ENCODE measurements at places on chromosomes 4 and X. TPM values are rescaled to one million over a fixed set of nuclear protein-coding genes. Genes with fewer than 3 reads are reported as not detected.

- no peak for DNase-seq
These were observed 102.2 kb downstream of the FRMPD4 start for GRCh38 chrX:12240491-12240890.

GRCh38 chr4:154818230-154818629 lies 37.2 kb downstream of the RBM46 start:
- no peak for DNase-seq

DNA sequence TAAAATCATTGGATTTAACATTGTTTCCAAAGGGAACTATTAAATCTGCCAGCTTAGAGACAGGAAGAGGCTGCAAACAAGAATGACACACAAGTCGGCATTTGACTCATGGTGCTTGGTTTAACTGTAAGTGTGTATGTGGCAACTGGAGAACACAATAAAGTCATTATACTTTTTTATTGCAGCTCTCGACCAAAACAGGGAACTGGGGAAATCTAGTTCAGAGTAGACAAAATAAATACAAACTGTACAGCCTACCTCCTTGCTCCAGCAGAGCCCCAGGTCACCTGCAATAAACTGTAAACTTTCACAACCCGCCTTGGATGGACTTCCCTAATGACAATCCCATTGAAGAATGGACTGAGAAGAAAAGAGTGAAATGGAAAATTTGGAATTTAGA lies 24.0 kb downstream of the NPY5R start:
- no peak for DNase-seq

- DNase-seq, result no peak
These were observed 1047.7 kb downstream of the C4orf33 start for GRCh38 chr4:130143656-130144055.

DNA sequence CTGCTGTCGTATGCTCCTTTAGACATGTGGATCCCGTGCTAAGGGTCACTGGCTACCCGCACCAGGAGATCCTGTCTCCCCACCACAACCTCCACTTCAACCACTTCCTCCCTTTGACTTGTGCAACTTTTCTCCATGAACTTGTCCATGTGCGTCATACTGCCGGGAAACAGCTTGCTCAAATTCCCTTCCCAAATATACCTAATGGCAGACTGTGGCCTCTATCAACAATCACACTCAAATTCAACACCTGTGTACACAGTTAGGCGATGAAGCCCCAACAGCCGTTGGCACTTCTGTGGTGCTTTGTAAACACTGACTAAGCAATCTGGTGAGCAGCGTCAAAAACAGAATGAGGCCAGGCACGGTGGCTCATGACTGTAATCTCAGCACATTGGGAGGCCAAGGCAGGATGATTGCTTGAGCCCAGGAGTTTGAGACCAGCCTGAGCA lies 49.5 kb downstream of the CD99L2 start:
- no peak for DNase-seq

GRCh38 chrX:10197279-10198210 lies 40.8 kb downstream of the CLCN4 start:
- DNase-seq, result no peak

DNA sequence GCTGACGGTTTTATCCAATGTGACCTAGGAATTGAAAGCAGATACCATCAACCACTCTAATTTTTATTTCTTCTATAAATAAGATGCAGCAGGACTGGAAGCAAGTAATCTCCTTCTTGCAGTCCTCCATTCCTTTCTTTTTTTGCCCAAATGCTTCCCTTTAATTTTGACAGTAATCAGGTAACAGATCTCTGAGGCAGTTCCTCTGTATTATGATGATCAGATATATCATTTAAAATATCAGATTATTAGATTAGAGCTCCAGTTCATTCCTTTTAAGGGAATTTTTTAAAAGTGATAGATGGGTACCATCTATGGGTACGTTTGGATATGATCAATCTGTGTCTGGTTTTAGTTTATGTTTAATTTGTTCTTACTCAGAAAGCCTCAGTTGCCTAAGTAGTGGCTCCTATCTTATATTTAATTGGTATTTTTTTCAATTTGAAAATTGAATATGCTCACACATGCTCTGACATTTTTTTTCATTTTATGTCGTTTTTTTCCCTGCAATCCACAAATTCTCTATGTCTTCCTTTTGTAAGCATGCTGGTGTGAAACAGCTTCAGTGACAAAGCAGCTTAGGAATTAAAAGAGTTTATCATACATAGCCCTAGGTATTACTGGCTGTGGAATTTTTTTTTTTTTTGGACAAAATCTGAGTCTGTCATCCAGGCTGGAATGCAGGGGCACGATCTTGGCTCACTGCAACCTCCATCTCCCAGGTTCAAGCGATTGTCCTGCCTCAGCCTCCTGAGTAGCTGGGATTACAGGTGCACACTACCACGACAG lies 73.7 kb upstream of the ANK2 start:
- DNase-seq, result no peak

DNA sequence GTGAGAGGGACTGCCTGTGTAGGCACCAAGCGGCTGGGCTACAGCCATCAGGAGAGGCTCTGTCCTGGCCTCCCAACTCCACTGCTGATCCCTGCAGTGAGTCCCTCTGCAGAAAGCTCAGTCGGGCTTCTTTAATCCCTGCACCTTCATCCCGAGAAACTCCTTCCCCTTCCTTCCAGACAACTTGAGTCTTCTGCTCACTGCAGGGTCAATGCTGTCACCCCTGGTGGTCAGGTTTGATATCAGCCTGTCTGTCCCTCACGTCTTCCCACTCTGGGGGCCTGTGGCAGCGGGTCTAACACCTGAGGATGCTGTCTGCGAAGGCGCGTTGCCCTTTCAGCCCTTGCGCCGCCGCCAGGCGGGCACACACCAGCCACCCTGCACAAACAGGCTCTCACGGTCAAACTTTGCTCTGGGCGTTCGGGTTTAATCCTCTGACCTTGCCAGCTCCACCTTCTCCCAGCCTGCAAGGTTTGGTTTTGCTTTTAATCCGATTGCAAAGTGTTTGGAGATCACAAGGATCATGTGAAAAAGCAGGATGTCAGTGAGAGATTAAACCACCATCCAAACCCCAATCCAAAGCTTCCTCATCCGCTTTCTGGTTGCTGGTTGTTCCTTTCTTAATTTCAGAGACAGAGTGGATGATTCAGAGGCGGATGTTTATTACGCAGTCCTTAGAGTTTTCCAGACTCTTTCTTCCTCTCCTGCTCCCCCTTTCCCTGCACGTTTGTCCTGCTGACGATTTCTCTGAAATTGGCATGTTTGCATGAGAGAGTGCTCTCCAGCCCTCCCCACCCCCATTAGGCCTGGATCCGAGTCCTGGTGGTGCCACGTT lies 74.8 kb upstream of the SLC34A2 start:
- DNase-seq, result no peak

- no peak for DNase-seq
These were observed 87.0 kb downstream of the FBXW7 start for GRCh38 chr4:152448854-152449253.

- DNase-seq, result no peak
These were observed 507.7 kb upstream of the DIAPH2 start for GRCh38 chrX:96176921-96177320.

DNA sequence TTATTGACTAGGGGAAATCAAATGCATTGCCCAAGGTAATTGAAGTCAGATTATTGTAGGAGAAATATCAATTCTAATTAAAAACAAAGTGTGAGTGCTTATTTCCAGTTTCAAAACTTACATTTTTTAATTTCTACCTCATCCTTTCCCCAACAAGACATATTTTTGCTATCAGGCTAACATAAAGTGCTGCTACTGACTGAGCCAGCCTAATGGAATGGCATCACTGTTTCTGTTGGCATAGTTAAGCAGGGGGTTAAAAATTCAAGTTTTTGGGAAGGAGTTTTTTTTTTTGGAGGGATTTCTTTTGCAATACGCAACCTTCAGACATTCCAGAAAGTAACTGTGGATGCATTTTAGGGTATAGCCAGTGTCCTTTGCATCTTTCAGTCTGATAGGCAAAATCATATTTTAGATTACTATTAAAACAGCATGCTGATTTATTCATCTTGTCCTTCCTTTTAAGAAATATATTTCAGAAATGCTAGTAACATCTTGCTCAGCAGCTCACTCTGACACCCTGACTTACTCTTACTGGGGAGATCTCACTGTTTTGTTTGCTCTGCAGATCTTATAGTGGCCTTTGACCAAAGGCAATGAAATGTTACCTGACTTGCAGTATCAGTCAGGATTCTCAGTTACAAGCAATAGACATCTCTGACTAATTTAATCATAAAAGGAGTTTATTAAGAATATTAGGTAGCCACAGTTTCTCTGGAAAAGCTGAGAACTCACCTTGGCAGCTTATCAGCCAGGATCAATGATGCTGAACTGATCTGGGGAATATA lies 24.4 kb downstream of the GAB1 start:
- no peak for DNase-seq

DNA sequence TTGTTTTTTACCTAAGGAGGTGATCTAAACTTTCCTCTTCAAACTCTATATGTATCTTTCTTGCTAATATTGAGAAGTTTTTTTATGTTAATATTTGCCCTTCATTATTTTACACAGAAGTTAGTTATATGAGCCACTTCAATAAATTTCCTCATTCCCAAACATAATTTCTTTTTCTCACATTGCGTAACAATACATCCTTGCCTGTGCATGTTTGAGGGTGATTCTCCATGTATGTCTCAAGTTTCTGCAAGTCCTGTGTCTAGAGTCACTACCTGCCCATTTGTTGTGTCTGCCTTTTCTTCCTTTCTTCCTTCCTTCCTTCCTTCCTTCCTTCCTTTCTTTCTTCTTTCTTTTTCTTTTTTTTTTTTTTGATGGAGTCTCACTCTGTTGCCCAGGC lies 2057.9 kb downstream of the PCDH7 start:
- DNase-seq, result no peak

TBC1D8B gene
- total RNA-seq, result 6.8 TPM

ADH7 gene
- total RNA-seq, result not detected

NAT8L gene
- total RNA-seq, result 3.2 TPM

REPS2 gene
- total RNA-seq, result 8.9 TPM

TMEM35A gene
- total RNA-seq, result 0.24 TPM

RBM46 gene
- total RNA-seq, result not detected
